Eye (tissue), 1 donor: ENCODE measurements at places on chromosomes 1 and 21.

DNA sequence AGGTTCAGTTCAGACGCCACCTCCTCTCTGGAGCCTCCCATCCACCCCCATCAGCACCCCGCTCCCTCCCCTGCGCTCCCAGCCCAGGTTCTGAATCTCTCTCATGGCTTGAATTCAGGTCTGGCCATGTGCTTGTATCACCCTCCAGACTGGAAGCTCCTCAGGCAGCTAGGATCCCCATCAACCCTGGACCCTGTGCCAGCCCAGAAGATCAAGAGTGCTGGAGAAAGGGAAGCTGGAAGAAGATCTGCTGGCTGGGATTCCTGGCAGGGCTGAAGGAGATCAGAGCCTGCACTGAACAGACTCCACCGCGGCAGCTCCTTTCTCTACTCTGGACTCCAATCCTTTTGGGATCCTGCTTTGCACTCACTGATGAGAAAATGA, 11.7 kb upstream of the TINAGL1 start:
- DNase-seq, result no peak

- no peak for DNase-seq
Observed at GRCh38 chr1:233090746-233091494, 140.5 kb downstream of the NTPCR start.

DNA sequence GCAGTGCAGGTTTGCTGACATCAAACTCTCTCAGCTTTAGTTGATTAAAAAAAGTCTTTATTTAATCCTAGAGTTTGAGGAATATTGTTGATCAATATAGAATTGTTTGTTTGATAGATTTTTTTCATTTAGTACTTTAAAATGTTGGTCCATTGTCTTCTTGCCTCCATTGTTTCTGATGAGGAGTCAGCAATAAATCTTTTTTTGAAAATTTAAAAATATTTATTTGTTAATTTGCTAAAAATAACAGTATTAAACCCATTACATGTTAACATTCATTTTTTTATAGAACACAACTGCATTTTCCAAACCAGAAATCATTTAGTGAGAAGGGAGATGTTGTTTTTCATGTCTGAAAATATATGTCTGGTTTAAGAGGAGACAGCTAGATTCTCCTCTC, 173.8 kb upstream of the USP24 start:
- DNase-seq, result no peak

- no peak for DNase-seq
Observed at GRCh38 chr1:101408212-101409042, 171.6 kb downstream of the S1PR1 start.

DNA sequence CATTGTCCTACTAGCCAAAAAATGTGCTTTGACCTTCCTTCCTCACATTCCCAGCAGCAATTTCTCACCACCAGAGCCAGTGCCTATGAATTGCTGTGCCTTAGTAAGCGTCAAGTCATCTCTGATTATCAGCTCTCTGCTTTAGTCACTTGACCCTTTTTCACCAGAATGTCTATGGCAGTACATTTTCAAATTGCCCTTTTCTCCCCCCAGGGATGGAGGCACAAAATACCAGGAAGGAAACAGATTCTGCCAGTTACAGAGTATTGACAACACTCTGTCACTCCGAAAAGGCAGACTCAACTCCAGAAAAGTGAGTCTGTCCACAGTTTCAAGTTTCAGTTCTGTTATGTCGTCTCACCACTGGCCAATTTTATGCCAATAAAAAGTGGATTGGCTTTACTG, 167.4 kb downstream of the TNFSF18 start:
- DNase-seq, result no peak

DNA sequence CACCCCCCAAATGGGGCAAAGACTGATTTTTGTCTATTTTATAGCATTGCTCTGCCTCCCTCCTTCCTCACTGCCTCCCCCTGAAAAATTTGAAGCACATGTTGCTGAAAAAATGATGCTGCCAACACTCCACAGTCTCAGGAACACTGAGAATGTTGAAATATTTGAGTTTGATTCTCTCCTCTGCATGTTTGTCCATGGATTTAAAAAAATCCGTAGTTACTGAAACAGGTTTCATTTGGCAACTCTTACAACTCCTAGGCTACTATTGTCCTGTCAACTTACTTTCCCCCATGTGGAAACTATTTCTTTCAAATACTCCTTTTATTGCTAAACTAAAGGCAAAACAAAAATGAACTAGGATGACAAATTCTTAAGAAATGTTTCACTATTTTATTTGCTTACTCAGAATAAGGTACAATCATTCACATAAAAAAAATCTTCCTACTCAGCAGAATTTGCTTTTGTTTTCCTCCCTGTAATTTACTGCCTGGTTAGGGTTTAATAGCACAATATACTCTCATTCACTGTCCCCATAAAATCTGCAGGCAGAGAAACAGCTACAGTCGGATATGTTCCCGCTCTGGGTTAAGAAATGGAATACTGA, 50.2 kb downstream of the C21orf91 start:
- no peak for DNase-seq

DNA sequence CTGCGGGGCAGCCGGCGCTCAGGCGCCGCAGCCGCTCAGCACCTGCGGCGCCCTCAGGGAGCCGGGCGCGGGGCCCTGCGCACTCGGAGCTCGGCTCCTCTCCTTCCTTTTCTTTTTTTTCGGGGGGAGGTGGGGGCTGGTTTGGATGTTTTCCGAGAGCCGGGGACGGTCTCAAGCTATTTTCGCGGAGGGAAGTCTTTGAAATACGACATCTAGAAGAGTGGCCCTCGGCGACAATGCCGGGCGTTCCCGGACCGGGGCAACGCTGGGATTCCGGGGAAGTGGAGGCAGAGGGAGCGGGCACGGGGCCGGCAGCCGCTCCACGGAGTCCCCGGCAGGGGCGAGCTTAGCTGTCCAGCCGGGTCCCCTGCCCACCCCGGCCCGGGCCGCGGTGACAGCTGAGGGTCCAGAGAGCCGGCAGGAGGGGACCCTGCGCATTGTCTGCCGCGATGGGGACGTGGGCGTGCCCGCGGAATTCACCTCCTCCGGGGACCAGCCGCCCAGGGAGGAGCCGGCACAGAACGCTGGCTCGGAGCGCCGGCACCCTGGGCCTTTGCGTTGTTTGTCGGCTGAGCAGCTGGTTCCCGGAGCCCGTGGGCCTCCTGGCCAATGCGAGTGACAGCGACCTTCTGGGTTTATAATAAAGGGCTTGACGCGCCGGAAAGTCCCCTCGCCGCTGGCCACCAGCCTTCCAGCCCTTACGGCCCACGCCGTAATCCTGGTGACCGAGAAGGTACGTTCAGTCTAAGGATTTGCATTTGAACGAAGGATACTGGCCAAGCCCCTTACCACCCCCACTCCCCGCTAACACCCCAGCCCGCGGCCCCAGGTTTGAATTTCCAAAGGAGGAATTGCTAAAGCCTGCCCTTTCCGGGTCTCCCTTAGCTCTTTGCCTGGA, 582 bp downstream of the SLC37A1 start:
- peak; percentile 79 for DNase-seq

DNA sequence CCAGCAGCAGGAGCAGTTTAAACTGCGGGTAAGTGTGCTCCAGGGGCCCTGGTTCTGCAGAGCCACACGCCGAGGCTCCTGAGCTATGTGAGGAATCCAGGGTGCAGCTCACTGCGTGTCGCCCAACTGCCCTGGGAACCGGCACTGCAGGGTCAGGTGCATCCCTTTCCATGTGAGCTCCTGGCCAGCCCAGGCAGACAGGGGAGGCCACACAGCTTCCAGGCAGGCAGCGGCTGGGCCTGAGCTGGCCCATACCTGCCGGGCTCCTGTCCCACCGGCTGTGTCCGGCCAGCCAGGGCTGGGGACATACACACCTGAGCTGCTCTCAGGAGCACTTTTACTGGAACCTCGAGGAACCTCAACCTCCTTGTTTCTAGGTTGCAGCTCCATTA, 18.6 kb upstream of the COL18A1 start:
- DNase-seq, result no peak

GRCh38 chr1:224427346-224427745, 7.3 kb downstream of the WDR26 start:
- no peak for DNase-seq

DNA sequence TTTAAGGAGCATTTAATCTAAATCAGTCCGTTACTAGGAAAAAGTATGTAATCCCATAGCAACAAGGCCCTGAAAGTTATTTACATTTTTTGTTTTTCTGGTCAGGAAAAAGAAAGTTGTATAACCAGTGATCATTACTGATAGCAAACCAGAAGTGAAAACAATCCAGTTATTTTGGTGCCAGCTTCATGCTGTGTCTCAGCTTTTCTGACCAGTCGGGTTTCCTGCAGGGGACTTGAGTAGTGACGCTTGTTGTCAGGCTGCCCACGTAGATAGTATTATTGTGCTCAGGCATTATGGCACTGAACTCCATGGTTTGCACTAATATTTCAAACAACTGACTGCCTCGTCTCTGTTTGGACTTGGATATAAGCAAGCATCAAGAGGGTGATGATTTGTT, 55.2 kb downstream of the SASS6 start:
- DNase-seq, result no peak

- DNase-seq, result no peak
Observed at GRCh38 chr1:183941001-183941400, 96.5 kb downstream of the COLGALT2 start.

DNA sequence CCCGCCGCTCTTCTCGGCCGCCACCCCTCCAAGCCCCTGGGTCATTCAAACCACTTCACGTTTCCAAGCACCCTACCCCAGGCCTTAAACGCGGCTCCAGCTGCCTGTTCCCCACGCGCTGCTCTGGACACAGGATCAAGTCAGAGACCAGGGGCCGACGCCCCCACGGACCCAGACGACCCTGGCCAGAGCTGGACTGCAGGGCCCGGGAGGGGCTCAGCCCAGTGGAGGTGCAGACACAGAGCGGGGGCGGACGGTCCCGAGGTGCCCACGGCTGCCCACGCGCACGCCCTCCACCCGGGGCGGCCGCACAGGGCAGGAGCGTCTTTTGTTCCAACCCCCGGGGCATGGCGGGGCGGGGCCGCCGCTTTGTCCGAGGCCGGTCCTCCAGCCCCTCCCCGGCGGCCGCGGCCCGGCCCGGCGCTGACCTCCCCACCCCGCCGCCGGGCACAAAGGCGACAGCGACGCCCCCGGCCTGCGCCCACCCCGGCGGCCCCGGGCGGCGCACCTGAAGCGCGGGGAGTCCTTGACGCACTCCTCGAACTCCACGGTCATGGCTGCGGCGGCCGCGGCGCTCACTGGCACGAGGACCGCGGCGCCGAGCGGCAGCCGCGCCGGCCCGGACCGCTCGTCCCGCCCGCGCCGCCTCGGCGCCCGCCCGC, 338 bp downstream of the ACAP3 start:
- DNase-seq, result peak; percentile 40

GRCh38 chr1:84834419-84835064, 58.5 kb downstream of the LPAR3 start:
- no peak for DNase-seq

DNA sequence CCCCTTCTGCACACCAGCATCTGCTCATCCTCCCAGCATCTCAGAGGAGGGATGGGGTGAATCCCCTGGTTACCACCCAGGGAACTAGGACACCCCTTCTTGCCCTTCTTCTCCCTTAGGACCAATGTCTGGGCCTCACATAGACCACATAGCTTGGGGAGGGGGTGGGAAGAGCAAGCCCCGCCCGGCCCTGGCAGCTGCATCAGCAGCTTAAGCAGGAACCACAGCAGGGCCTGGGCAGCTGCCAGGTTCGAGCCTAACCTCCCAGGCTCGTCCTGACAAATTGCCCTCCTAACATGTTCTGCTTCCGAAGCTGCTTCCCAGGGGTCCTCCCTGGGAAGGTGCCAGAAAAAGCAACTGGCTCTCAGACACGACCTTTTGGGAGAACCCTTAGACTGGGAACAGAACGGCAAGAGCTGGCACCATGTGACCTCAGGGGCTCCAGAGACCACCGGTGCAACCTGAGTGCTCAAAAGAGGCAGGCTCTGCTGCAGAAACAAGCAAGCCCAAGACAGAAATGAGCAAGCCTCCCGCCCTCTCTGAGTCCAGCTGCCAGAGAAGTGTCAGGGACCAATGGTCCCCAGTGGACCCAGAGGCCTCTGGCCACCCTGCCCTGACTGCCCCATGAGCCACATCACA, 18.4 kb upstream of the CLSTN1 start:
- no peak for DNase-seq

DNA sequence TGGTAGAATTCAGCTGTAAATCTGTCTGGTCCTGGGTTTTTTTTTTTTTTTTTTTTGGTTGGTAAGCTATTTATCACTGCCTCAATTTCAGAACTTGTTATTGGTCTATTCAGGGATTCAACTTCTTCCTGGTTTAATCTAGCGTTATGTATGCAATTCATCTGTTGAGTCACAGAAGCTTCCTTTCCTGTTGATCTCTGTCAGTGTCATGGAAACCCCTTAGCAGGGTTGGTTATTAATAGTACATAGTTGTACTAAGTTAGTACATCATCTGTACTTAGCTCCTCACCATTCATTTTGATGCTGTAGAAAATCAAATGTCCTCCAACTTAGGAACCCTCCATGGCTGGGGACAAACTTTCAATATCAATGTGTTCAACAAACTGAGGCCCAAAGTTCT, 51.0 kb upstream of the BARHL2 start:
- DNase-seq, result no peak

- no peak for DNase-seq
Observed at GRCh38 chr1:162297208-162297607, 79.4 kb downstream of the SPATA46 start.

GRCh38 chr1:226590614-226591013, 42.0 kb downstream of the STUM start:
- DNase-seq, result peak; percentile 60

GRCh38 chr1:9201401-9202239, 33.0 kb upstream of the H6PD start:
- DNase-seq, result peak; percentile 76

GRCh38 chr1:208225954-208226937, 17.9 kb downstream of the PLXNA2 start:
- DNase-seq, result no peak

DNA sequence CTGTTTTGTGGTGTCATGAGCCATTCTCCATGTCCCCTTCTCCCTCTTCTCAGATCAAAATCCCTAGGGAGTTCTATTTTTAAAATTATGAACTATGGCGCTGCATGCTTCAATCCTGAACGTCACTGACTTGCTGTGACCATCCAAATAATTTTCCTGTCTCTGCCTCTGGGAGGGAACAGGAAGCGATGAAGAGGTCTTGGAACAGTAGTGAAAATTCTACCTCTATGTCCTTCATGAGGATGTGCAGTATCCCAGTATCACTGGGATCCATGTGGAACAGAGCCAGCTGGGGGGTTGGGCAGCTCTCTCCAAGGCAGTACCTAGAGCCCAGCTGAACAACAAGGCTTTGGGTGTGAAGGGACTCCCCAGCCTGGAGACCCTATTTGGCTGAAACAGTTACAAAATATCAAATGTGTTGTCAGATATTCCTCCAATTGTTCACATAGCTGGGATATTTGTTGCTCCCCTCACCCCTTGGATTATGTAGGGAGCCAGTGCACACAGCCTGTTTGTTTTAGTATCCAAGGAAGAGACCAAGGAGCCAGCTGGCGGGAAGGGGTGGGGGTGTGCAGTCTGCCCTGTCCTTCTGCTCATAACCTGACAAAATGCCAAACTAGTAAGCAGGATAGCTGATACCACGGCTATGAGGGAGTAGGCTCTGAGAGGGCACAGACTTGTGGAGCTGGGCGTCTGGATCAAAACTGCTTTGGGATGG, 7.6 kb downstream of the DCLRE1B start:
- peak; percentile 29 for DNase-seq

GRCh38 chr1:39239968-39240367, 35.5 kb downstream of the MACF1 start:
- no peak for DNase-seq
